ENCODE measurements at places on chromosomes 12 and 14.

DNA sequence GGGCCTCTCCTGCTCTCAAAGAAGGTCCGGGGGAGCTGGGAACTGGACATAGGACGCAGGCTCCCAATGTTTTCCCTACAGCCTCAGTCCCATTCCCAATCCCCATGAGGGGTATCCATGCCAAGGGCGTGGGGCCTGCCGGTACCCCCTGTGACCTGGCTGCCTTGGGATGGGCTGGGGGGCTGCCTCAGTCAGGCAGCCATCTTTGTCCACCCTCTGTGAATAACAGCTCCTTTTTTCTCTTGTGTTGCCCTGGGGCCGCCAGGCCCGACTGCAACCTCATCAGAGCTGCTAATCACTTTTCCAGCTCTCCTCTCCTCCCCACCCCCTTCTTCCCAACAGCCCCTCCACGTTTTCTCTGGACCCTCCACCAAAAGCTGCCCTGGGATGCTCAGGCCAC lies 11.2 kb downstream of the FIGNL2 start:
- no peak for DNase-seq

DNA sequence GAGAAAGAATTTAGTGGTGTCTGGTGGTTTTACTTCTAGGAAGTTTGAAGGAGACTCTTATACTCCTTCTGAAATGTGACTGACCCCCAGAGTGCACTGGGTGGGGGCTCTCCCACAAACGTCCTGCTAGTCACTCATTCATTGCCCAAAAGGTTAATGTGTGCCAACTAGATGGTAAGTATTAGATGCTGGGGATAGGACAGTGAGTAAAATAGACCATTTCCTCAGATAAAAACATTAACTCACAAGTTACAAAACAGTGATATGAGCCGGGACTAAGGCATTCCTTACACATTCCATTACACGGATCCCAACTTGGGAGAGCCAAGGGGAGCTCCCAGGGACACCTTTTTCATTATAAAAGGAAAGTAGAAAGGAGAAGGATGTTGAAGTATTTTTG lies 185.1 kb downstream of the ATXN7L3B start:
- no peak for DNase-seq

- DNase-seq = no peak
Measured at GRCh38 chr14:73221945-73222344, 15.4 kb upstream of the PAPLN start.

DNA sequence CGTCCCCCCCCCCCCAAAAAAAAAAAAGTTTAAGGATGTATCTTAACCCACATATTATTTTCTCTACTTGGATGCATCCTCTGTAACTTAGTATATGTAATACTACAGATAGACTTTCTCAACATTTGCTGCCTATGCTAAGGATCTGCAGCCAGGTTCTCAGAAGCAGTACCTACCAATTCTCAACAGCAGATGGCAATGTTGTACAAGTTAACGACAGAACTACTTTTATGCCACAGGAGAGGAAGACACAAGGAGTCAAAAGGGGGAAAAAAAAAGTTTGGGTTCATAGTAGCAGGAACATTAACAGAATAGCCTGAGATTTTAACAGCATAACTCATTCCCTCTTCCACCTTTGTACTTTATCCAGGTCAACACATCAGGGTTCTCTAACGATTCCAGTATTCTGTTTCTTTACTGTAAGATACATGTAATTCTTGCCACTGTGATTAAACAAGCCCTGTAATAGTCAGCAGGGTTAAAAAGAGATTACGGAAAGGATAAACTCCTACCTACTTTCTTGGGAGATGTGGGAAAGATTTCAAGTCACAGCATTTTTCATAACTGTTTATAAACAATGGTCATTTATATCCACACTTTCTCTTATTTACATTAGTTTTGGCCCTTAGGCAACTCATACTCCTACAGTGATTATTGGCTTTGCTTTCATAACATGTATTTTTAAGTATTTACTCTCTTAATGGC lies 5.7 kb upstream of the NEK9 start:
- no peak for DNase-seq

GRCh38 chr14:99072433-99072832 lies 199.6 kb downstream of the BCL11B start:
- DNase-seq = no peak

DNA sequence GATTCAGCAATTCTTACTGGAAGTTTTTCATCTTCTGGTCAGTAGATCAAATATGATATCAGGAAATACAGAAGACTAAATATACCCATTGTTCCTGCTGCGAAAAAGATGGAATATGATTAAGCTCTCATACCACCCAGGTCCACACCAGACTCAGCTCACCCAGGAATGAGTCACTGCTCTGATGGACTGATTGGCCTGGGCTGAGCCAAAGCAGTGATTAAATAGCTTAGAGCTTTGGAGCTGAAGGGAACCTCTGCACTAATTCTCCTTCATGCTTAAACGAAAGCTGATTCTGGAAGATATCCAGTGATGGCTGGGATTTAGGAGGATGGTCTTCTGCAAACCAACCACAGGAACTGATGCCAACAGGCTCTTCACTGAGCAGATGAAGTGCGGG lies 62.0 kb upstream of the SYT1 start:
- no peak for DNase-seq

- no peak for DNase-seq
Measured at GRCh38 chr12:121531356-121531750, 49.5 kb downstream of the KDM2B start.

DNA sequence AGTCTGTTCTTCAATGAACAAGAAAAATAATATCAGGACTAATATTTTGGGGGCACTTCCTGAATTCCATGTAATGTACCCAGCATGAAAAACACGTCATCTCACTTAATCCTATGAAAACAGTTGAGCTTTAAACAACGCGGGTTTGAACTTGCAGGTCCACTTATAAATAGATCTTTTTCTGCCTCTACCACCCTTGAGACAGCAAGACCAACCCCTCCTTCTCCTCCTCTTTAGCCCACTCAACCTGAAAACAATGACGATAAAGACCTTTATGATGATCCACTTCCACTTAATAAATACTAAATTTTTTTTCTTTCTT lies 203.9 kb upstream of the KRR1 start:
- no peak for DNase-seq

DNA sequence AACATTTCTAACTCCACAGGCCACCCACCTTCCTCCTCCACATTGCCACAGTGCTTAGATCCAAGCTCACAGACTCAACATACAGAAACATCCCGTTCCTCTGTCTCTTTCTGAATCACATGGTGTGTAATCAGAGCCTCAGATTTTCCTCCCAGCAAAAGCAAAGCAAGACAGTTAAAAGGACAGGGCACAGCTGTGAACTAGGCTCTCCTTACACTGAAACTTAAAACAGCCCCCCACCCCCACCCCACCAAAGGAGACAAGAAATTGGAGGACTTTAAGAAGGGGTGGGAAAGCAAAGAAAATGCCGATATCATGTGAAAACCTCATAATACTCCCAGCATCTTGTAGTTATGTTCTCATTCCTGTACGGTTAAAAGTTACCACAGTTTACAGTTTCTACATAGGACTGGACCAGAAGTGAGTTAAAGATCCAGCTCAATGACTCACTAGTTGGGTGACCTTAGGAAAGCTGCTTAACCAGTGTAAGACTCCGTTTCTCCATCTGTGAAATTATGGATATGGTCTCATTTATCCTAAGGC lies 4.8 kb downstream of the YBX3 start:
- no peak for DNase-seq

GRCh38 chr12:106248846-106249371 lies 1.1 kb upstream of the CKAP4 start:
- DNase-seq = peak; percentile 24

- no peak for DNase-seq
Measured at GRCh38 chr14:99721792-99722516, 37.9 kb downstream of the CYP46A1 start.

DNA sequence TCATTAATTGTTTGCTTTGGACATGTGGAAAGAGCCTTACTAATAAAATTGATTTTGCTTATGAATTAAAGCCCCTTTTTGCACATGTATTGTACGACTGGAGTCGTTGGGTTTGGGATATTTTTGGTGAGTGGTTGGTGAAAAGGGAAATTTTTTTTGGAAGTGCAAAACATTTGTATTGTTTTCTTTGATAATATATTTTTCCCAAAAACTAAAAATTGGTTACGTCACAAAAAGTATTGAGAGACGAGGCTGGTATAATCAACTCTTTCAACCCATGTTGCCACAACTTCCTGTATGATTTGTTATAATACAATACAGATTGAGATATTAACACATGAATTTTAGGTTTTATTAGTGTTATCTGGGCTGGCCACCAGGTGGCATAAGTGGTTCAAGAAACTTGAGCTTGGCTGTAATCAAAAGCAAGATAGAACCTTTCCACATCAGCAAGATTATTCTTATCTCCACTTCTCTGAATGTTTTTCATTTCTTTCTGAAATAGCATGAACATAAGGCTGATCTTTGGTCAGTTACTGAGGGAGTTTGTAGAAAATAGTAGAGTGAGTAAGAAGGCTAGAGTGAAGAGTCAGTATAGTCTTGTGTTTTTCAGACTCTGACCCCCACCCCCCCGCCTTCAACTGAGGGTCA lies 8.7 kb downstream of the NGDN start:
- peak; percentile 40 for DNase-seq

DNA sequence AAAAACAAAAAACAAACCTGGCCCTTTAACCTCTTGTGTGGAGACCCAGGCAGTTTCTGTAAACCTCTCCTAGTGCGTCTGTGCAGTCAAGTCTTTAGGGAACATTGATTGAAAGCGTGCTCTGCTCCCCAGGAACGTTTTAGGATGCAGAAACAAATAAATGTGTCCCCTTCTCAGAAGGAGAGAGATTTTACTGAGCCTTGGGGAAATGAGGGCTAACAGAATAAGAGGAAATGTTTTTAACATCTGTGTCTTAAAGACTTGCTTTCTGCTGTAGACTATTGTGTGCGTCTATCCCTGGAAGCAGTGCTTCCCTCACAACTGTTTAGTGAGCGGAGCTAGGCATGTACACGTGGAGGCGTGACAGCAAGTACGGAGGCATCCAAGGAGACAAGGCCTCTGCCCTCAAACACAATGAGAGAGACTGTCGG lies 54.3 kb downstream of the TECPR2 start:
- DNase-seq = no peak

- DNase-seq = no peak
Measured at GRCh38 chr14:62064751-62065323, 302.6 kb downstream of the SNAPC1 start.

DNA sequence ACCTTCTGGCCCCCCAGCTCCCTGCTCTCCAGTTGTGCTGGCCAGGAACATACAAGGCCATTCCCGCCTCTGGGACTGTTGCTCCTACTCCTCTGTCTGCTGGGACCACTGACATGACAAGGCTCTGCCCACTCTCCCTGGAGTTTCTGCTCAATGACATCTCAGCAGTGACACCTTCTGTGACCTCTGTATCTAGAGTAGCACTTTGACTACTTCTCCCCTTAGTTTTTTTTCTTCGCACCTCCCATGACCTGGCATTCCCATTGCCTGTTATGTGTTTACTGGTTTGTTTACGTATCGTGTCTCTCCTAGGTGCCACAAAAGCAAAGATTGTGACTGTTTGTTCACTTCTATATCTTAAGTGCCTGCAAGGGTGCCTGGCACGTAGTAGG lies 40.1 kb upstream of the TMEM263 start:
- DNase-seq = no peak

DNA sequence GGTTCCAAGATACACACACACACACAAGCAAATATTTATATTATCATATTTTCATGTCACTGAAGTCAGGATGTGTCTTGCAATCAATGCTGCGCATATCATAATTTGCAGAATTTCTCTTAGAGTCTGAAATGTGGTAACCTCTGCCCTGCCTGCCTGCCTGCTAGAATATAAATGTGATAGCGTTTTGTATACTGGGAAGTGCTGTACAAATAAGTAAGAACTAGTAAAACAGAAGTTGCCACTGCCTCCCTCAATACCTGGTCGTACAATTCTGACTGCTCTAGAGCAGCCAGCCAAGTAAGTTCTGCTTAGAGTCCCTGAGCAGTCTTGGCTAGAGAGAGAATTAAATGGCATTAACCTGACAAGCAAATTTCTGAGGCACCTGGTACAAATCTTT lies 83.9 kb upstream of the NTF3 start:
- no peak for DNase-seq

- DNase-seq = no peak
Measured at GRCh38 chr12:107238296-107238695, 144.9 kb upstream of the CRY1 start.
